Left colon (tissue), 2 donors: ENCODE measurements at places on chromosomes 12 and 14.

DNA sequence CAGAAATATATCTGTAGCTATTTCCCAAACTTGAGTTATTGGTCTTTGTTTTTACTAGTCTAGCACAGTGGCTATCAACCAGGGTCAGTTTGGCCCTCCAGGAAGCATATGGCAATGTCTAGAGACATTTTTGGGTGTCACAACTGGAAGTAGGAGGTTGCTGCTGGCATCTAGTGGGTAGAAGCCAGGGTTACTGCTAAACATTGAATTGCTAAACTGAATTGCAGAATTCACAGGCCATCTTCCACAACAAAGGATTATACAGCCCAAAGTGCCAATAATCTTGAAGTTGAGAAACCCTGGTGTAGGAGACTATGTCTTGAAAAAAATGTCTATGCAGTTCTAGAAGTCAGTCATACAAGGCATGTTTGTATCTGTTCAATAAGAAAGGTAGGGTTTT, 27.7 kb downstream of the ARHGAP5 start:
- DNase-seq, result no peak

GRCh38 chr14:73295198-73295796, 58.0 kb downstream of the PAPLN start:
- DNase-seq, result no peak

DNA sequence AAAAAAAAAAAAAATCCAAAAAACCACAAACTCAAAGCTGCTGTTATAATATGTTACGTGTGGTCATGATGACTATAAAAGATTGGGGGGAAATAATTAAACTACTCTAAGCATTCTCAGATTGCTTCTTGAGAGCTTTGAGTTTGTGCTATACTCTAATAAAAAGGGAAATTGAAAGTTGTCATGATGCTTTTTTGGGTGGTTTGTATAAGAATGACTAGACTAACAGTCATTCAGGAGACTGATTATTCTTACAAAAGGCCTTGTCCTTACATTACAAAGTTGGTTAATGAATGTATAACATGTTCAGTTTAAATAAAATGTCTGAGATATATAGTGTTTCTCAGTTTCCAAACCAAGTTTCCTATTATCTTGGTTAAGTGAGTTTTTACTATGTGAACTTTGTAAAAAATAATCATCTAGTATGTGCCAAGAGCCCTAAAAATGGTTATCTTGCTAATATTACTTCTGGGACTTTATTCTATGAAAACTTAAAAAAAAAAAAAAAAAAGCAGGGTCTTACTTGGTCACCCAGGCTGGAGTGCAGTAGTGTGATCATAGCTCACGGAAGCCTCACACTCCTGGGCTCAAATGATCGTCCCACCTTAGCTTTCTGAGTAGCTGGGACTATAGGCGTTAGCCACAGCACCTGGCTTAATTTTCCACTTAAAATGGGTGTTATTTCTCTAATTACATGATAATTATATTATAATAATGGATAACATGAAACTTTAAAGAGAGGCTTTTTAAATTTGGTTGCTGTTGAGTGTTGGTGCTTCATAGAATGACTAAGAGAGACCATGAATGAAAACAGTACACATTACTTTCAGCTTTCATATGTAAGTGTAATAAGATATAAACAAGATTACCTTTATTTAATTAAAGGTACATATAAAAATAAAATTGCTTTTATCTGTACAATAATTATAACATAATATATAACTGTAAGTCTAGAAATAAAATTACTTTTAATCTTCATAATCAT, 459.6 kb upstream of the RGS6 start:
- no peak for DNase-seq

GRCh38 chr14:96953087-96953874, 156.1 kb downstream of the VRK1 start:
- DNase-seq, result no peak

DNA sequence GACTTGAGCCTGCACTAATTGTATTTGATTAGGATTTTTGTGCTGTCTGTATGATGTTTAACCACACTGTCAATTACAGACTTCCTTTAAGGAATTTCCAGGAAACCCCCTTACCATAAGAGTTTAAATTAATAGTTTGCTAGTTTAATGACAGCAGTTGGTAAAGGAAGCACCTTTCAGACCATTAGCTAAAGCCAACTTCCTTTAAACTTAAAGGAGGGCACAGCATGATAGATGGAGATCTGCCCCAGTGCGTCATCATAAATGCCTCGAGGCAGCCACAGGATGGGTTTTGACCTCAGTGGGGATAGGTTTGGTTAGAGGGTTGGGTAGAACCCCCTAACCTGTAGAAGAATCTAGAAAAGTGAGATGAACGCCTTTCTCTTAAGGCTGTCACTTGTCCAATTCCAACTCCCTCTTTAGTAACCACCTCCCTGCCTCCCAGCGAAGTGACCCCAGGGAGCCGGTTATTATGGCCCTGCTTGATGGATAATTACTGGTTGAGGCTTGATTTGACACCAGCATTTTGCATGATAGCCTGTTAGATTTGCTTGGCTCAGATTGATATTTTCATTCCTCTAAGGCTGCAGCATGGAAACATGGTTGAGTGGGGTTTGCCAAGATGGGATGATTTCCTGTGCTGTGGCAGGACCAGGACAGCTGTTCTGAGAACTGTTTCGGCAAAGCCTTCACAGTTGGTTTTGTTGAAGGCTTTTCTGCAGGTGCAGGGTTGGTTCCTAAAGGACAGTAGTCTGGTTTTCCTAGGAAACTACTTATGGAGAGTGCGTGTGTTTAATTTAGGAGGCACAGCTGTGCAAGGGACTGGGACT, 62.7 kb downstream of the CHST11 start:
- DNase-seq, result no peak

DNA sequence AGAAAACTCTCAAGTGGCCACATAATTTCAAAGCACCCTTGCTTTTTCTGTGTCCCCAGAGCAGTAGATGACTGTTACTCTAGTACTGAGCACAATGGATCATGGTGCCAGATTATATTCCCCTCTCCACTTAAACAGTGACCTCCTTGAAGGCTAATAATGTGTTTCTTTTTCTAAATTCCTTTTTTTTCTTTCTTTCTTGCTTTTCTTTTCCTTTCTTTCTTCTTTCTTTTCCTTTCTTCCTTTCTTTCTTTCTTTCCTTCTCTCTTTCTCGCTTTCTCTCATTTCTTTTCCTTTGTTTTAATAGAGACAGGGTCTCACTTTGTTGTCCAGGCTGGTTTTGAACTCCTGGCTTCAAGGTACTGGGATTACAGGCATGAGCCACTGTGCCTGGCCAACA, 26.2 kb upstream of the TSPAN11 start:
- DNase-seq, result no peak

GRCh38 chr14:23052182-23052623, 5.1 kb downstream of the CDH24 start:
- DNase-seq, result no peak

- DNase-seq, result no peak
These were observed 444.9 kb upstream of the FOXG1 start for GRCh38 chr14:28321475-28322244.

DNA sequence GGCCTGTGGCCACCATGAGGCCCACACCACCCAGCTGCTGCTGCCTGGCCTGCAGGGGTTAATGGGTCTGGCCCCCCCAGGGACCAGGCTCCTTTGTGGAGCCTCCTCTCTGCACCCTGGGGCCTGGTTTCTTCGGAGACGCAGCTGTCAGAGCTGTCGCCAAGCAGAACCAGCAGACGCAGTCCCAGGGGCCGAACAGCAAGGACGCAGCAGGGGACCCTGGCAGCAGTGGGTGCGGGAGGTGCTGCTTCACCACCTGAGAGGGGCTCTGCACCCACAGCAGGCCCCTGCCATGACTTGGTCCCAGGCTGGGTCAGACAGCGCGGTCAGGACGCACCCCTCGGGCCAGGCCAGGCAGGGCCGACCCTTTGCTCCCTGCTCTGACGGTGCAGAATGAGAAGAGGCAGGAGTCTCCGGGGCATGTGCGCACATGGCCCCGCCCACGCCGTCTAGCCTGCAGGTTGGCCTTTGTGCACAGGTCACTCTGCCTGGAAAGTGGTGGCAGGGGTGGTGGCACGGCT, 30.5 kb downstream of the JAG2 start:
- DNase-seq, result no peak

GRCh38 chr12:78229591-78230101, 399.0 kb downstream of the NAV3 start:
- no peak for DNase-seq

DNA sequence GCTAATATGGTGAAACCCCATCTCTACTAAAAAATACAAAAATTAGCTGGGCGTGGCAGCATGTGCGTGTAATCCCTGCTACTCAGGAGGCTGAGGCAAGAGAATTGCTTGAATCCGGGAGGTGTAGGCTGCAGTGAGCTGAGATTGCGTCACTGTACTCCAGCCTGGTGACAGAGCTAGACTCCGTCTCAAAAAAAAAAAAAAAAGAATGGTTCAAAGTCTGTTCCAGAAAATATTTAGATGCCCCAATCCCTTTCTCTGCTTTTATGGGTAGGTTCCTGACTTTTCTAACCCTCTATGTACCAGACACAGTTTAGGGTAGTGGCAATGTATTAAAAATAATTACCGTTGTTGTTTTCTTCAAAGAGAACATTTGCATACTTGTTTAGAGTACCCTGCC, 161.4 kb downstream of the STXBP6 start:
- no peak for DNase-seq

DNA sequence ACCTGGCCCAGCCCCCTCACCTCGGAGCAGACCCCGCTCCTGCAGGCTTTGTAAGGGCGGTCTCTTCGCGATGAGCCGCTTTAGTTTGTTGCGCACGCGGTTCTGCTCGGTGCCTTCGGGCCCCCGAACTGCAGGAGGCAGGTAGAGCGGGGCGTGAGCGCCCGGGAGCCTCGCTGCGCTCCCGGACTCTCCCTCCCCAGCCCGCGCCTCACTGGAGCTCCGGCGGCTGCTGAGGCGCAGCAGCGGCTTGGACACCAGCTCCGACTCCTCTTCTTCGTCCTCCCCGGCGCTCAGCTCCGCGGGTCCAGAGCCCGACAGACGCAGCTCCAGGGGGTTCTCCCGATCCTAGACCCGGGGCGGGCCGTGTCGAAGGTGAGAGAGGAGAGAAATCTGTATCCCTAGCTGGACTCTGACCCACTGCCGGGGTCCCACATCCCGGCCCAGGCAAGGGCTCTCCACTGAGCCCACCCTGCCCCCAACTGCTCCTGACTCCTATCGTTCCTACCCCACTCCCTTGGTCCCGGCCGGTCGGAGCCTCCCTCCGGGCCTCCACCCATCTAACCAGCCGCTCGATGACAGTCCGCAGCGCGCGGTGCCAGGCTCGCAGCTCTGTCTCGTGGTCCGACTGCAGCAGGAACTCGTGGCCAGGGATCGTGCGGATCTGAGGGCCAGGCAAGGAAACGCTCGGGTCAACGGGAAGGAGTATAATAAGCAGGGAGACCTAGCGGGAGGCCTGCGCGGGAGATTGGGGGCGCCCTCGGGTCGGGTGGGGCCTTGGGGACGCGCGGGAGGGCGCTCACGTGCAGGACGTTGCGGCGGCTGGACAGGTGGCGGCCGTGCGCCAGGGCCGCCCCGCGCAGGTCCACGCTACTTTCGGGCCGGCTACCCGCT, 4.2 kb downstream of the ARHGAP9 start:
- DNase-seq, result no peak

- no peak for DNase-seq
These were observed 711.9 kb downstream of the C12orf50 start for GRCh38 chr12:87317302-87317701.

GRCh38 chr12:11727133-11727664, 77.7 kb downstream of the ETV6 start:
- peak; percentile 37 for DNase-seq

DNA sequence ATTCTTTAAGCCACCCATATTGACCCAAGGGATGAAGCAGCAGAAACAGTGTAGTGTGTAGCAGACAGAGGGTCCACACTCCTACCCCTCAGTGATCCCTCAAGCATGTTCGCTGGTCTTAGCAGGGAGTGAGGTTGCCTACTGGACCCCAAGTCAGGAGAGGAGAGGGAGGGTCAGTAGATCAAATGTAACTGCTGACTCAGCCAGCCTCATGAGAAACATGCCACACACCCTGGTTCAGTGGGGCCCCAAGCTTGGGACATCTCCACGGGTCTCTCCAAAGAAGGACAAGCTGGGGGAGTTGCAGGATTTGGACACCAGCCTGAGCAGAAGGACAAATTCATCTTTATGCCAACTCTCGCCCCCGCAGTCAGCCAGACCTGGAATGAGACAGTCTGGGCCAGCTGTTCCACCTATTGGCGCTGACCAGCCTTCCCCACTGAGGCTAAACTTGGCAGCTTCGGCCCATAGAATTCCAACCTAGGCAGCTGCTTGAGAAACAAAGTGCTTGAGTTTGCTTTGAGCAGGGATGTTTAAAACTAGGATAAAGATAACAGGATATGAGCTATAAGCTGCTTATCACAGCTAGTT, 66.0 kb upstream of the ACTN1 start:
- no peak for DNase-seq

DNA sequence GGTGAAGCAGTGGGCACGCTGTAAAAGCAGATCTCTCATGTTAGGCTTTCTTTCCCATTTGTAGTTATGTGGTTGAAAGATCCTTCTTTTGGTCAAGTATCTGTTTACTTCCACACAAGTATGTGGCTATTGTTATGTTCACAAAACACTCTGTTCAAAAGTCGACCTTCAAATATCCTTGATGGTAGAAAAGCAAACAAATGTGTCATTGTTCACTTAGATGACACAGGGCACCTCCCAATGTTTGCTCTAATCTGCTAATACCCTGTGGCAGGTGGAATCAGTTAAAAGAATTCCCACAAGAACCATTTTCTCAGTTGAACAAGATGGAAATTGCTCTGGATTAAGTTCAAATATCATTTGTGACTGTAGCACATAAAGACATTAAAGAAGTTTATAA, 43.6 kb upstream of the NAA30 start:
- no peak for DNase-seq

GRCh38 chr12:69401940-69402339, 42.4 kb downstream of the YEATS4 start:
- DNase-seq, result no peak

DNA sequence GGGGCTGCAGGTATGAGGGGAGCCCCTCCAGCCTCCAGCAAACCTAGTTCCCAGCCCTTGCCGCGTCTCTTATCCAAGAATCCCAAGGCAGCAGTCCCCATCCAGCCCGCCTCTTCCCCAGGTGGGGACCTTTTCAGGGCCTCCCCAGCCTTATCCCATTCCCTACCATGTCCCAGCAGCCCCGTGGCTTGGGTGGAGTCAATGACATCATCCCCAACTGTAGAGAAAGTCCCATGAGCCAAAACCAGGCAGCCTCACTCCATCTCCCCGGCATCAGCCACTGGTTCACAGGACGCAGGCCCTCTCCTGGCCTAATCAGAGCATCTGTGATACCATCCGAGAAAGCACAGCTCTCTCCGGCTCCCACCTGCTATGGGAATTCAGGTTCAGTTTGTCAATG, 131.0 kb downstream of the NCOR2 start:
- DNase-seq, result no peak

DNA sequence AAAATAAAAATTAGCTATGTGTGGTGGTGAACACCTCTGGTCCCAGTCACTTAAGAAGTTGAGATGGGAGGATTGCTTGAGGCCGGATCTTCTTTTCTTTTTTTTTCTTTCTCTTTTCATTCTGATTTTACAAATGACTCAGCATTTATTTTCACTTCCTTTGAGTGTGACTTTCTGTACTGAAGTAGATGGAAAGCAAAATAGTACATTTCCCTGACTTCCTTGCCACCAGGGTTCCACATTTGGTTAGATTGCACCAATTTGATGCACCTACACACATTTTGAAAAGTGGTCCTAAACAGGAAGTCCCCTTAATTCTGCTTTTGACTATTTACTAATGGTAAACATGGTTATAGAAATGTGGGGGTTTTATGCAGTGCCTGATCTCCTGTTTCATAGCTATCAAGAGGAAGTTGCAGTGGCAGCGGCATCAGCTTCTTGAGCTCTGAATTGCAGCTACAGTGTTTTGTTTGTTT, 13.0 kb upstream of the LEMD3 start:
- DNase-seq, result no peak

- no peak for DNase-seq
These were observed 32.1 kb downstream of the SPATA7 start for GRCh38 chr14:88417594-88417993.
